ENCODE measurements at places on chromosomes 6 and 20.

GRCh38 chr20:23362392-23363256, 642 bp downstream of the GZF1 start:
- peaks cover 31% of the 10 kb centered on the region for H3K36me3 ChIP-seq
- H3K27ac ChIP-seq = peak overlapping the region; percentile 97
- peak; percentile 30 for DNase-seq
- H3K27me3 ChIP-seq = no peaks in the 10 kb centered on the region

- no peak overlapping the region for H3K4me3 ChIP-seq
- H3K4me1 ChIP-seq = no peaks in the 10 kb centered on the region
- no peaks in the 10 kb centered on the region for H3K27me3 ChIP-seq
- H3K27ac ChIP-seq = no peak overlapping the region
- H3K36me3 ChIP-seq = no peaks in the 10 kb centered on the region
These were observed 118.3 kb upstream of the ECI2 start for GRCh38 chr6:4253604-4254231.

DNA sequence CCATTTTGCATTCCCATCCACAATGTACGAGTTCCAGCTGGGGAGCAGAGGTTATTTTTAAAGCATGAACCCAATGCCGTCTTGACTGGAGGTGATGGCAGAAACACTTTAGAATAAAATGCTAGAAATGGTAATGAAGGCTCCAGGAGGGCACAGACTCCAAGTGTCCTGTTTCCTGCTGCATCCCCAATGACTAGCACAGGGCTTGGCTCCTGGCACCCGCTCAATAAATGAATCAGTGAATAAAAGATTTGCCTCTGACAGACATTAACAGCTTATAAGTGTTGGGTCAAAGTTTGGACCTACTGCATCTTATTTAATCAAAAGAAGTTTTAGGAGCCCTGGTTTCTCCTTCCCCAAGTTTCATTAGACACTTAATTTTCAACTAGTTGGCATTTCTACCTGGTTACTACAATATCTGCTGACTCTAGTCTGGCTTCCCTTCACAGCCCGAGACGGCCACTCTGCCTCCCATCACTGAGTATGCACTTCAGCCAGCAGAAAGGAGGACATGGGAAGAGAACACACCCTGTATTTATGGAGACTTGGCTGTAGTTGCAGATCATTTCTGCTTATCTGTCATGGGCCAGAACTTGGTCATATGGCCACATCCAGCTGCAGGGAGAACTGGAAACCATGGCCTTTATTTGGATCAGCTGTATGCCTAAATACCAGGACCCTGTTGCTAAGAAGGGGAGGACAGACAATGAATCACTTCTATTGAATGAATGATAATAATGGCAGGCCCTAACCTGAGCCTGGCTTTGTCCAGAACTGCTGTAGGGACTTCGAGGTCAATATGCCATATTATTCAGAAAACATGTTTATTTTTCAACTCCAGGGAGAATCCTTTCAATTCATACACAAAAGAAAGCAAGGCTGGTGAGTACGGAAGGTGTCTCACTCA, 63.1 kb downstream of the TTI1 start:
- H3K4me3 ChIP-seq = no peak overlapping the region
- H3K27me3 ChIP-seq = no peaks in the 10 kb centered on the region
- no peak overlapping the region for H3K27ac ChIP-seq
- no peaks in the 10 kb centered on the region for H3K4me1 ChIP-seq
- H3K36me3 ChIP-seq = peaks cover 6% of the 10 kb centered on the region

DNA sequence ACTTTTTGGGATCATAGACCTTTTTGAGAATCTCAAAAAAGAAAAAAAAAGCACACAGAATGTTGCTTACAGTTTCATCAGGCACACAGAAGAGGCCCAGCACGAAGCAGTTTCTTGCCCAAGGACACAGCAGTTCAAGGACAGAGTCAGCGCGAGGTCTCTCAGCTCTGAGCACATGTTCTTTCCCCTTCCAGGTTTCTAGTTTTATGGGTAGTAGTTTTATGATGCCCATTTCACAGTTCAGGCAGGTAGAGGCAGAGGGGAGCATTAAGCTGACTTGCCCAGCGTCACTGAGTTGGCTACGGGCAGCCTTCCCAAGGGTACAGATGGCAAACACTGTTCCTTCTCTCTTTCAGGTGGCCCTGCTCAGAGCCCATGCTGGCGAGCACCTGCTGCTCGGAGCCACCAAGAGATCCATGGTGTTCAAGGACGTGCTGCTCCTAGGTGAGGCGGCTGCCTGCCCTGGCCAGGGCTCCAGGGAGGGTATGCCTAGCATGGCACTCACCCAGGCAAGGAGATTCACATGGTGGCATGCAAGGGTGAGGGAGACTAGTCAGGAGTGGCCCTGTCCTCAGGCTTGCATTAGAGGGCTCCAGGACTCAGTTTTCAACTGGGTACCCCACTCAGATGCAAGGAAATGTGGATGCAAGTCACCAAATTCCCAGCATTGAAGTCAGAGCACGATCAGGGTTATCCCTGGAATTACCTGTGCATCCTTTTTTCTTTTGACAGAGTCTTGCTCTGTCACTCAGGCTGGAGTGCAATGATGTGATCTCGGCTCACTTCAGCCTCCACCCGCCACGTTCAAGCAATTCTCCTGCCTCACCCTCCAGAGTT, 57.4 kb upstream of the TTPAL start:
- H3K36me3 ChIP-seq = no peaks in the 10 kb centered on the region
- H3K27ac ChIP-seq = no peak overlapping the region
- no peak overlapping the region for H3K4me3 ChIP-seq
- no peak for DNase-seq
- H3K27me3 ChIP-seq = peaks cover 6% of the 10 kb centered on the region

All from tibial nerve (tissue), 4 donors.